ENCODE measurements at places on chromosomes 5 and 9. TPM values are rescaled to one million over a fixed set of nuclear protein-coding genes. Genes with fewer than 3 reads are reported as not detected.

The C1QTNF3 gene
- total RNA-seq, result 8.3 TPM

The UNC5A gene
- total RNA-seq, result 3.6 TPM

The CPLANE1 gene
- 32.5 TPM for total RNA-seq

The GMCL2 gene
- not detected for total RNA-seq

DNA sequence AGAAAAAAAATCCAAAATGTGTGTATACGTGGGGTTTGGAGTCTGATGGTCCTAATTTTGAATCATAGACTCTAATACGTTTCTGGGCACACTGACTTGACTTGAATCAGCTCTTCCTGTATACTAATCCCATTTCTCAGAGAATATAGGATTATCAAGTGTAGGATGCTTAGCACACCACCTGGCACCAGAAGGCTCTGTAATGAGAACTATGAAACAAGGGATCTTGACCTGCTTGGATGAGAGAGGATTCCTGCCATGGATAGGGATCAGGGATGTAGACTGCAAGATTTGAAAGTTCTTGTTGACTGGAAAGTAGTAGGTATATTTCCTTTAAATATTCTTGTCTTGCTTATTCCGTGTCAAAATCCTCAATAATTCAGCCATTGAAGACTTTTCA is 7.8 kb downstream of the HSPA4 start:
- H3K27me3 ChIP-seq, result no peaks in the 10 kb centered on the region
- DNase-seq, result no peak
- no peak overlapping the region for H3K4me3 ChIP-seq
- no peaks in the 10 kb centered on the region for H3K36me3 ChIP-seq
- H3K4me1 ChIP-seq, result peaks cover 28% of the 10 kb centered on the region
- H3K27ac ChIP-seq, result no peak overlapping the region

DNA sequence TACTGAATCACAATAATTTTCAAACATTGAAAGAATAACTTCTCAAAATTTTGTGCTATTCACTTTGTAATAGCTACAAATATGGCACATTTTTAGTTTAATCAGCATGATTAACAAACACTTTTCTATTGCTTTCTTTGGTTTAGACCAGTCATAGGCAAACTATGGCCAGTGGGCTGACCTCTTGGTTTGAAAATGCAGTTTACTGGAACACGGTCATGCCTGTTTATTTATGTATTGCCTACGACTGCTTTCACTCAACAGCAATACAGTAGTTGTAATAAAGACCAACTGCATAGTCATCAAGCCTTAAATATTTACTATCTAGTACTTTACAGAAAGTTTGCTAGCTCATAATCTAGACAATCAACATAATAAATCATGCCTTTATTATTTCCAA is 810.8 kb downstream of the TLE1 start:
- H3K4me1 ChIP-seq, result peaks cover 9% of the 10 kb centered on the region
- H3K27me3 ChIP-seq, result no peaks in the 10 kb centered on the region
- no peak overlapping the region for H3K27ac ChIP-seq
- H3K4me3 ChIP-seq, result no peak overlapping the region
- DNase-seq, result no peak

DNA sequence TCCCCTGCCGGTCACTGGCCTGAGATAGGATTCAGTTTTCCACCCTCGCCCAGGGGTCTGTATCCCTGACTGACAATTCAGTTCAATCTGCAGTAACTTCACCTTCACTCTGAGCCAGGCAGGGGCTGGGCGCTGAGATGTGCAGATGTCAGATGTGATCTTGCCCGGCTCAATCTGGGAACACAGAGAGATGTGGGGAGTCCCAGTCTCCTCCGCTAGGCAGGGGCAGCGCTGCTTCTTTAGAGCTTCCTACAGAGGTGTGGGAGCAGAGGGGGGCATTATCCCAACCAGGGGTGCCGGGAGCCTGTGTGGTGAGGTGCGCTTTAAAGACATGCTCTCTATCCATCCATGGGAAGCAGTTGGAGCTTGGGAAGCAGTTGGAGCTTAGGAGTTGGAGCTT is 14.6 kb downstream of the TMOD1 start:
- H3K4me1 ChIP-seq, result peaks cover 34% of the 10 kb centered on the region
- H3K36me3 ChIP-seq, result peaks cover 6% of the 10 kb centered on the region
- H3K4me3 ChIP-seq, result no peak overlapping the region
- DNase-seq, result no peak
- H3K27ac ChIP-seq, result no peak overlapping the region
- H3K27me3 ChIP-seq, result no peaks in the 10 kb centered on the region

GRCh38 chr9:124411514-124412227 is 3.6 kb downstream of the PSMB7 start:
- peak overlapping the region; percentile 17 for H3K4me3 ChIP-seq
- peak overlapping the region; percentile 87 for H3K27ac ChIP-seq
- H3K4me1 ChIP-seq, result peaks cover 35% of the 10 kb centered on the region
- H3K27me3 ChIP-seq, result no peaks in the 10 kb centered on the region
- peaks cover 62% of the 10 kb centered on the region for H3K36me3 ChIP-seq

DNA sequence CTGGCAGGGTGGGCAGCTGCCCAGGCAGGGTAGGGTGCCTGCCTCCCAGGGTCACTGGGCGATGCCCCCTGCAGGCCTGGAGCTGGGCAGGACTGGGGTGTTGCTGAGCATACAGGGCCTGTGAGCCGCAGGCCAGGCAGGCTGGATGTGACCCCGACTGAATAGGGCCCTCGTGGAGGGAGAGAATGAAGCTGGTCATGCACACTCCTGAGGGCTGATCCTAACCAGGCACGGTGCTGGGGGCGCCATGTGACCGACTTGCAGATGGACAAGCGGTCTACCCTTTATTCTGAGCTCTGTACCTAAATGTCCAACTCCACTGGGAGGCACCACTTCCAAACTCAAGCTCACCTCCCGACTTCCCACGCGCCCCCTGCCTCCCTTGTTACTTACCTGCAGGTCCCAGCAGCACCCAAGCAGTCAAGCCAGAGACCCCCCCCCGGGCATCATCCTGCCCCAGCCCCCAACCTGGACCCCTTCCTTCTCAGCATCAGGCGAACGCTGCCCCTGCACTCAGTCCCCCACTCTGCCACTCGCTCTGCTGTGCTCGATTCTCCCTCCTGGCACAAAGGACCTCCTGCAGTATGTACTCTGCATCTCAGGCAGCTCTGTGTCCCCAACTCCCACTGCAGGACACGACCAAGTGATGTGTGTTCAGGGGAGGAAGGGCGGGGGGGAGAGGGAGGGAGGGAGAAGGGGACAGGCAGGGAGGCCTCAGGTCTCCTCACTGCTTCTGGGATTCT is 76.8 kb upstream of the PHYKPL start:
- H3K4me3 ChIP-seq, result no peak overlapping the region
- peaks cover 96% of the 10 kb centered on the region for H3K27me3 ChIP-seq
- no peaks in the 10 kb centered on the region for H3K4me1 ChIP-seq
- no peaks in the 10 kb centered on the region for H3K36me3 ChIP-seq

DNA sequence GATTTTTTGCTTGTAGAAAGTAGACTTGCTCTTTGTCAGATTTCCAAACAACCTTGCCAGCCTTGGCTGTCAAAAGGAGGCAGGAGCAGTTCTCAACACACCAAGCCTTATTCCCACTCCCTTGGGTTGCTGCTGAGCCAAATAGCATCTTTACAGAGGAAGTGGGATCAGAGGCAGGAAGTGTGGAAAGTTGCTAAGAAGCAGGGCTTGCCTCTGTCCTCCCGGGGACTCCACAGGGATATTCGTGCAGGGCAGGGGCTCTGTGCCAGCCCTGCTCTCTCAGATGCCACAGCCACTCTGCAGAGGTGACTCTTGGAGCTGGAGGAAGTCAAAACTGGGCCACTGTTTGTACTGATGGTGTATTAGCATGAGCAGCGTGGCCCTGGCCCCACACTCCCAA is 24.3 kb downstream of the PTPDC1 start:
- no peak overlapping the region for H3K4me3 ChIP-seq
- H3K36me3 ChIP-seq, result no peaks in the 10 kb centered on the region
- H3K27ac ChIP-seq, result no peak overlapping the region
- no peaks in the 10 kb centered on the region for H3K27me3 ChIP-seq

Data from PC-9 (cell line).